ENCODE measurements at places on chromosomes 7 and 10.

DNA sequence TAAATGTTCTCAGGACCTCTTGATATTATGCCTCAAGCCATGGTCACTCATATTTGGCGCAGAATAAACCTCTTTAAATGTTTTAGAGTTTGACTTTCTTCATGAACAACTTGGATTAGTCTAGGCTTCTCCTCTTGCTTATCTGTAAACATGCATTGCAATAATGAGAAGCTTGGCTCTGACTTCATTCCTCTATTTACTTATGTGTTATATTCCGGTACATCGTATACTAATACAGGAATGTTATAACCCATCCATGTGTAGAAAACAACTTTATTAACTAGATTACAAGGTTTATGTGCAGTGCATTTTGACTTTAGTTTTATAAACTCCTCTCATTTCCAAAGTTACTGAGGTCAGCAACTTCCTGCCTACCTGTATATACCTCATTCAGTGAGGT, 944.3 kb upstream of the GHITM start:
- H3K36me3 ChIP-seq, result no peaks in the 10 kb centered on the region
- no peak overlapping the region for H3K4me3 ChIP-seq
- no peaks in the 10 kb centered on the region for H3K4me1 ChIP-seq
- no peaks in the 10 kb centered on the region for H3K27me3 ChIP-seq
- no peak overlapping the region for H3K27ac ChIP-seq
- DNase-seq, result no peak

- DNase-seq, result no peak
- no peak overlapping the region for H3K4me3 ChIP-seq
- no peaks in the 10 kb centered on the region for H3K27me3 ChIP-seq
- no peak overlapping the region for H3K27ac ChIP-seq
Measured at GRCh38 chr10:119749455-119749854, 23.6 kb downstream of the INPP5F start.

DNA sequence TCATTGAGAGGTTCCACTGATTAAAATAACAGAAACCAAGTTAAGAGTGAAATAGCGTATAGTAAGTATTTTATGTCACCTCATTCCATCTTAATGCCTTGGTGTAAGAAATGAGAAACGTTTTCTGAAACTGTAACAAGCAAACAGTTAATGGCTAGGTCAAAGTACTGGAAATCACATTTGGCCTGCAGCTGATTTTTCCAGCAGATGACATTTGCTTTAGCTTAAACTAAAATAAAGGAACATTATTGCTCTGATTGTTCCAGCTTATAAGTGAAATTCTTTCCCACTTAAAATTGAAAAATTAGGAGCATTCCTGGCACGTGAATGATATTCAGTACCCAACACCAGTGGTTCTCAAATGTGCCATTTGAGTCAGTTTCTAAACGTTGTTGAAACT, 213.6 kb upstream of the DPP6 start:
- H3K4me3 ChIP-seq, result no peak overlapping the region
- no peak overlapping the region for H3K27ac ChIP-seq
- H3K27me3 ChIP-seq, result no peaks in the 10 kb centered on the region
- H3K4me1 ChIP-seq, result no peaks in the 10 kb centered on the region
- H3K36me3 ChIP-seq, result no peaks in the 10 kb centered on the region
- no peak for DNase-seq

DNA sequence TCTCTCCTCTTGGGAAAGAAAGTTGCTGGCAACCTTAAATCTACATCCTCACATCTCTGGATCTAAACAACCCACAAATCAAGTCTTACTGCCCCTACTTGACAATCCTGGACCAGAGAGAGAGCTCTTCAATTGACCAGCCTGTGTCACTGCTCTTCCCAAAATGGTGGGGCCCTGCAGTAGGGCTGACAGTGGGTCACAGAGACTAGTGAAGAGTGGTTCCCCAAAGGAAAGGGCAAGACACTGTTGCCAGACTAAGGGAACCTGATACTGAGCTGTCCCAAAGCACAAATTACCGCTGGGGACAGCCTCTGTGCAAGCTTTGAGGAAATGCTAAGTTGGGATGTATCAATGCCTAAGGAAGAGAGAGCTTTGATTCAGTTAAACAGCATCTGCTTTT, 4.5 kb upstream of the GPRIN2 start:
- no peak overlapping the region for H3K27ac ChIP-seq
- DNase-seq, result no peak
- no peaks in the 10 kb centered on the region for H3K36me3 ChIP-seq
- H3K4me1 ChIP-seq, result no peaks in the 10 kb centered on the region

- H3K4me3 ChIP-seq, result no peak overlapping the region
- H3K27ac ChIP-seq, result no peak overlapping the region
- H3K4me1 ChIP-seq, result peaks cover under 1% of the 10 kb centered on the region
- DNase-seq, result no peak
Measured at GRCh38 chr7:112444505-112444904, 5.8 kb upstream of the IFRD1 start.

- H3K27ac ChIP-seq, result no peak overlapping the region
- H3K27me3 ChIP-seq, result no peaks in the 10 kb centered on the region
- no peaks in the 10 kb centered on the region for H3K36me3 ChIP-seq
- DNase-seq, result no peak
Measured at GRCh38 chr7:29444267-29444666, 119.4 kb upstream of the PRR15 start.

Data from T-cell (primary cell).